Fibroblast of lung (primary cell): ENCODE measurements at places on chromosomes 12 and 14. TPM values are rescaled to one million over a fixed set of nuclear protein-coding genes. Genes with fewer than 3 reads are reported as not detected.

GRCh38 chr12:607541-608001 lies 55.7 kb downstream of the NINJ2 start:
- H3K27me3 ChIP-seq, result no peaks in the 10 kb centered on the region
- no peak for DNase-seq
- peaks cover 3% of the 10 kb centered on the region for H3K4me1 ChIP-seq
- no peak overlapping the region for H3K4me3 ChIP-seq

DNA sequence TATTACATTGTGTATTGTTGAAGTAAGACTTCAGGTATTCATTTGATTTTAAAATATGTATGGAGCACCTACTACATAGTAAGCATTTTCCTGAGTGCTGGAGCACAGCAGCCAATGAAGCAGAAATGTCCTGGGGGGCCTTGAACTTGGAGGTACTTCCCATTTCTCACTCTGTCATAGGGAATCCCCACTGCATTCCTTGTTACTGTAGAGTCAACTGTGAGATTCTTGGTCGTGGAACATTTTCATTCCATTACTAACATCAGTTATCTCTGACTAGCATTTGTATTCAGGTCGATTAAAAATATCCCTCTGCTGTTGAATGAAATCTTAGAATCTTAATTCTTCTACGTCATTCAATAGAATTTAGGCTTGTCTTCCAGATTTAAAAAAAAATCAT lies 66.7 kb downstream of the PDE3A start:
- no peaks in the 10 kb centered on the region for H3K27me3 ChIP-seq
- no peak overlapping the region for H3K4me3 ChIP-seq
- H3K27ac ChIP-seq, result no peak overlapping the region

DNA sequence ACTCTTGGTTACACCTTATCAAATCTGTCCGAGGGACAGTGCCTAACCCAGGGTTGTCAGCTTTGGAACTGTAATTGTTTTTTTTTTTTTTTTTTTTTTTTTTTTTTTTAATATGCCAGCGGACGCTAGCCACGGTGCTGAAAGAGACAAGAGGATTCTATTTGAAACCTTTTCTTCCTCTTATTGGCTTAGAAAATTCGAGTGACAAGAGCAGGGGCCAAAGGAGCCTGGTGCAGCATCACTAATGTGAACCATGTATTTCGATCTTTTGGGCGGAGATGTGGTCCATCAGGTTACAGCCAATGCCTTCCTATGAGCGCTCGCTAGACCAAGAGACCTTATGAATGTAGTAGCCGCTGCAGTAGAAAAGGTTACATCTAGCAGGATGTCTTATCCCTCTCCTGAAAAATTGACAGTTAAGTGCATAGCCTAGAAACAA lies 922 bp downstream of the PTPRR start:
- DNase-seq, result peak; percentile 6
- no peak overlapping the region for H3K4me3 ChIP-seq
- no peaks in the 10 kb centered on the region for H3K36me3 ChIP-seq
- peaks cover 5% of the 10 kb centered on the region for H3K27me3 ChIP-seq
- no peak overlapping the region for H3K27ac ChIP-seq

DNA sequence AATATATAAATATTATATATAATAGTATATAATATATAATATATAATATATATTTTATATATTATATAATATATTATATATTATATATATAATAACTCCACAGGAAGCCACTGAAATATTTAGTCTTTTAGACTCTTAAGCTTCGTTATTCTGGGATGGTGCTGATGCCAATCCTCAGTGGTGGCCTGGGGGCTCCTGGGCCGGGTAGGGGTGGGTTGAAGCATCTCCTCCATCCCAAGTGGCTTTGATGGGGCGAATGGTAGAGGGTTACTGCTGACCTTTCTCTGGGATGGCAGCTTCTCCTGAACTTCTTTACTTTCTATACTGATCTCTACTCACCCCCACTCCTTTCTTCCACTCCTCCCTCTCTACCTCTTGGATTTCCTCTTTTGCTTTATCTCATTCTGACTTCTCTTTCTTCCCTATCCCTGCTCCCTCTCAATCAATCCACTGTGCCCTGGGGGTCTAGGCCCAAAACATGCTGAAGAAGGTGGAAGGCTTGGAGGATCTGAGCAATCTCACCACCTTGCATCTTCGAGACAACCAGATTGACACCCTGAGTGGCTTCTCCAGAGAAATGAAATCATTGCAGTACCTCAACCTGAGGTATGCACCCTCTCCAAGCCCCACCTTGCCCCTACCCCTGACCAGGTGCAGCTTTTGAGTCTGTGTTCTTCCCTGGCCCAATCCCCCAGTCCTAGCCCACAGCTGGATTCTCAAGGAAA lies 4.8 kb upstream of the ENO2 start:
- H3K27ac ChIP-seq, result no peak overlapping the region
- peaks cover 4% of the 10 kb centered on the region for H3K4me1 ChIP-seq
- no peak for DNase-seq
- no peak overlapping the region for H3K4me3 ChIP-seq
- H3K27me3 ChIP-seq, result no peaks in the 10 kb centered on the region
- no peaks in the 10 kb centered on the region for H3K36me3 ChIP-seq

DNA sequence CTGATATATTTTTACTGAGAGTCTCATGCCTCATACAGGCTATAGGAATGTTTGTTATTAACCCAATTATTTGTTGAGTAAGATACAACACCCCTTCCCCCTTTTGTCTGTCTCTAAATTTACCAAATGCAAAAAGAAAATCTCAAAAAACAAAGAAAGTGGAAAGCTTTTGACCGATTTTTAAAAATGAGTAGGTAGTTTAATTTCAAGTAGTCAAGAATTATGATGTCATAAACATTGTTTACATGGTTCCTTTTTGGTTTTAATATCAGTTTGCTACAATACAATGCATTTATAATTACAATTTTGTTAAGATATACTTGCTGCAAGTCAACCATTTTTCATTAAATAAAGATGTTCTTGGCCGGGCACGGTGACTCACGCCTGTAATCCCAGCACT lies 84.7 kb upstream of the HMGA2 start:
- H3K36me3 ChIP-seq, result no peaks in the 10 kb centered on the region
- no peak for DNase-seq
- H3K4me3 ChIP-seq, result no peak overlapping the region
- no peak overlapping the region for H3K27ac ChIP-seq
- H3K4me1 ChIP-seq, result no peaks in the 10 kb centered on the region
- H3K27me3 ChIP-seq, result no peaks in the 10 kb centered on the region

- no peaks in the 10 kb centered on the region for H3K36me3 ChIP-seq
- no peak overlapping the region for H3K4me3 ChIP-seq
- H3K27ac ChIP-seq, result no peak overlapping the region
- no peak for DNase-seq
- peaks cover 2% of the 10 kb centered on the region for H3K4me1 ChIP-seq
These were observed 18.6 kb downstream of the PELI2 start for GRCh38 chr14:56136571-56137452.

- no peaks in the 10 kb centered on the region for H3K4me1 ChIP-seq
- DNase-seq, result no peak
- H3K27ac ChIP-seq, result no peak overlapping the region
These were observed 2.8 kb downstream of the TGM1 start for GRCh38 chr14:24260026-24260779.

GRCh38 chr14:88170333-88170732 lies 152.7 kb downstream of the KCNK10 start:
- no peak overlapping the region for H3K27ac ChIP-seq
- H3K4me1 ChIP-seq, result no peaks in the 10 kb centered on the region
- no peak overlapping the region for H3K4me3 ChIP-seq
- no peak for DNase-seq
- no peaks in the 10 kb centered on the region for H3K27me3 ChIP-seq

The SERPINA9 gene
- not detected in 2 replicates for total RNA-seq

The UBR7 gene
- 27.7 and 34.0 TPM in 2 replicates for total RNA-seq

GRCh38 chr14:102982852-102983470 lies 60.5 kb downstream of the AMN start:
- H3K36me3 ChIP-seq, result peaks cover 19% of the 10 kb centered on the region
- H3K27me3 ChIP-seq, result no peaks in the 10 kb centered on the region
- no peak overlapping the region for H3K27ac ChIP-seq

DNA sequence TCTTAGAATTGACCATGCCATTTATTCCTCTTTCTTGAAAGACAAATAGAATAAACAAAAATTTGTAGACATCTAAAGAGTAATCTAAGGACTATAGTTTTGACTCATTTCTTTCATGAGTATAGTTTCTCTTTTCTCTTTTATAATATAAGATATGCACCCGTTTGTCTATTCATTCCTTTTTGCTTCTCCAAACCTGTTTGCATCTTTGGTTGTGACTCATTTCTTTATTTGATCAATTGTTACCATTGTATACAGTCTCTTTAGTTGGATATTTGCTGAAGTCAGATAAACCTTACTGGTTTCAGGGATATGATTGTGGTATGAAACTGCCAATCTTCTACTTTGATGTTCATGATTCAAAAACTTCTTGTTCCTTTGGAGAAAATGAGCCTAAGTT lies 268.7 kb downstream of the FBXL14 start:
- no peak overlapping the region for H3K27ac ChIP-seq
- H3K36me3 ChIP-seq, result no peaks in the 10 kb centered on the region
- H3K27me3 ChIP-seq, result no peaks in the 10 kb centered on the region

GRCh38 chr14:68623826-68624225 lies 169.0 kb downstream of the ZFP36L1 start:
- no peaks in the 10 kb centered on the region for H3K36me3 ChIP-seq
- no peak overlapping the region for H3K4me3 ChIP-seq
- no peak overlapping the region for H3K27ac ChIP-seq

DNA sequence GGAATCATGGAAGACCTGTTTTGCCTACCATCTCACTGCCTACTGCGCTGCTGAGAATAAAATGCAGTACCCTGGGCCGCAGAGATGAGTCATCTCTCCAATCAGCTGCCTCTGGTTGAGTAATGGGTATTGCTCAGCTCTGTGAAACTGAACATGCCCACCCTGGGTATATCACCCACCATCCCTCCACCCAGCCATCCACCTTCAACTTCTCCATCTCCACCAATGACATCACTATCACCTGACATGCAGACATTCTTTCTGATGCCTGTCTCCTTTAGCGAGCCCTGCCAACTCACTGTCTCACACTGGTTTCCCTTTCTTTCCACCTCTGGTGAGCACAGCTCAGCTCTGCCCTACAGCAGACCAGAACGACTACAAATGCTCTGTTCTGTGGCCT lies 33.6 kb downstream of the E2F7 start:
- no peaks in the 10 kb centered on the region for H3K4me1 ChIP-seq
- H3K27ac ChIP-seq, result peak overlapping the region; percentile 6
- H3K36me3 ChIP-seq, result peaks cover 6% of the 10 kb centered on the region
- no peaks in the 10 kb centered on the region for H3K27me3 ChIP-seq
- peak; percentile 40 for DNase-seq

The BCL7A gene
- total RNA-seq, result 4.9 and 7.4 TPM in 2 replicates

- no peaks in the 10 kb centered on the region for H3K27me3 ChIP-seq
- no peaks in the 10 kb centered on the region for H3K36me3 ChIP-seq
- peaks cover 2% of the 10 kb centered on the region for H3K4me1 ChIP-seq
- no peak overlapping the region for H3K27ac ChIP-seq
- H3K4me3 ChIP-seq, result no peak overlapping the region
These were observed 15.7 kb downstream of the SMCO2 start for GRCh38 chr12:27462151-27462694.

The CDCA3 gene
- total RNA-seq, result 1.5 and 9.1 TPM in 2 replicates

DNA sequence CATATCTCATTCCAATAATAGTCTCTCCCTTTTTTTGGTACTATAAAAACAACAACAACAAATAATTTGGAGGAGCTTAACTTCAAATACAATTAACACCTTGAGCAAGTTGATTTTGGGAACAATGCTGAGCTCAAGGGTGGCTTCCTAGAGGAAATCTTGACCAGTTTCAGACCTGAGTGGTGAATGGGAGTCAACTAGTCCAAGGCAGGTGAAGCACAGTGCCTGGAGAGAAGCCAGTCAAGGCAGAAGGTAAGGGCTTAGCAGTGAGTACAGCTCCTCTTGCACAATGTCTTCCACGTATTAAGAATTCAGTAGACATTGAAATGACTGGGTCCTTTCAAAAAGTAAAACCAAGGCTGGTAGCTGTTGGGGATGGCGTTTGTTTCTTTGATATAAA lies 444.8 kb downstream of the ATP23 start:
- H3K27ac ChIP-seq, result no peak overlapping the region
- no peaks in the 10 kb centered on the region for H3K36me3 ChIP-seq
- DNase-seq, result no peak
- H3K27me3 ChIP-seq, result no peaks in the 10 kb centered on the region
- H3K4me3 ChIP-seq, result no peak overlapping the region

DNA sequence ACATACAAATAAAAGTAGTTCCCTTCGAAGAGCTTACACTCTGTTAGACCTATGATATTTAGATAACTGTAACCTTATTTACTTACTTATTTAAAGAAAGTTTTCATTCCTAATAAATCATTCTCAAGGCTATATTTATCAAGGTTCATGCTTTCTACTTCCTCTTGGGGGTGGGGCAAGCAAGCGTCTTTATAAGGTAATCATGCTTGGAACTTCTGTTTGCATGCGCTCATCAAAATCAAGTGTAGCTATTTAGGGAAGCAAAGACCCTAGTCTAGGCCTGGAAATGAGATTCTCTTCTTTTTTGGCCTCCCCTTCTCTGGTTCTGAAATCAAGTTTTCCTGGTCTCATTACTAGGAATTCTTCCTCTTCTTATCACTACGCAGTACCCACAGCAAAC lies 766 bp downstream of the RERG start:
- H3K27me3 ChIP-seq, result no peaks in the 10 kb centered on the region
- H3K4me3 ChIP-seq, result no peak overlapping the region
- H3K4me1 ChIP-seq, result peaks cover 2% of the 10 kb centered on the region
- DNase-seq, result no peak
- H3K27ac ChIP-seq, result no peak overlapping the region

- H3K4me1 ChIP-seq, result no peaks in the 10 kb centered on the region
- H3K4me3 ChIP-seq, result no peak overlapping the region
- no peak for DNase-seq
- H3K27me3 ChIP-seq, result no peaks in the 10 kb centered on the region
These were observed 84.5 kb downstream of the VRK1 start for GRCh38 chr14:96881713-96882112.

The NANOG gene
- total RNA-seq, result not detected in 2 replicates

GRCh38 chr14:63421226-63421625 lies 102.5 kb upstream of the GPHB5 start:
- H3K36me3 ChIP-seq, result no peaks in the 10 kb centered on the region
- no peak overlapping the region for H3K27ac ChIP-seq
- DNase-seq, result no peak
- no peaks in the 10 kb centered on the region for H3K27me3 ChIP-seq
- H3K4me3 ChIP-seq, result no peak overlapping the region

GRCh38 chr12:45756666-45757065 lies 27.2 kb downstream of the ARID2 start:
- H3K27ac ChIP-seq, result no peak overlapping the region
- H3K27me3 ChIP-seq, result no peaks in the 10 kb centered on the region
- no peaks in the 10 kb centered on the region for H3K36me3 ChIP-seq
- H3K4me1 ChIP-seq, result peaks cover 3% of the 10 kb centered on the region

DNA sequence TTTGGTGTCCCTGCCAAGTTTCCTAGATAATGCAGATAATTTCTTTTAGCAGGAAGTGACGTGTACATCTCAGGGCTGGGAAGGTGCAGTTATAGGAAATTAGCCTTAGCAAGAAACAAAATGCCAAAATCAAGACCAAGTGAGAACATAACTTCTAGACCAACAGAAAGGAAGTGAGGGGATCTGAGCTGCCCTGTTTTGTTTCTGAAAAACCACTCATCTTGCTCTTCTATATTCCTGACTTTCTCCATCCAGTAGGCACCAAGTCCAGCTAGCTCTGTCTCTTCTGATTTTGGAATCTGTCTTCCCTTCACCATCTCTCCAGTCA lies 23.9 kb upstream of the DUSP6 start:
- H3K27me3 ChIP-seq, result no peaks in the 10 kb centered on the region
- DNase-seq, result no peak
- H3K36me3 ChIP-seq, result no peaks in the 10 kb centered on the region

The ZNF891 gene
- 1.0 and 1.2 TPM in 2 replicates for total RNA-seq

The OAS1 gene
- 1.8 and 3.6 TPM in 2 replicates for total RNA-seq

The RAD9B gene
- total RNA-seq, result 0.50 and 0.77 TPM in 2 replicates
